ENCODE measurements at places on chromosomes 3 and 15. TPM values are rescaled to one million over a fixed set of nuclear protein-coding genes. Genes with fewer than 3 reads are reported as not detected.

- DNase-seq, result peak; percentile 44
Measured at GRCh38 chr3:81723732-81724313, 37.6 kb downstream of the GBE1 start.

DNA sequence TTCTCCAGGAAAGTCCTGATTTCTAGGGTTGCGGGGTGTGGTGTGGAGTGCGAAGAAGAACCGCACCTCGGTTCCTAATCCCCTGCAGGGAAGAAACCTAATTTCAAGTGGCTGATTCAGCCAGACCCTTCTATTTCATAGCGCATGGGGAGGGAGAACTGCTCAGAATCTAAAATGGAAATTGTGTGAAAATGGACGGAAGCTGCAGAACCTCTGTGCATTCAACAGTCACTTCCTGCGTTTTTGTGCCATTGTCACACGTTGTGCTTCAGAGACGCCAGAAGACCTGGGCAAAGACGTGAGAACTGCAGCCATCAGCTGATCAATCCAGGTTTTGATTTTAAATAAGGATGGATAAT is 1.2 kb downstream of the SIDT1 start:
- no peak for DNase-seq

DNA sequence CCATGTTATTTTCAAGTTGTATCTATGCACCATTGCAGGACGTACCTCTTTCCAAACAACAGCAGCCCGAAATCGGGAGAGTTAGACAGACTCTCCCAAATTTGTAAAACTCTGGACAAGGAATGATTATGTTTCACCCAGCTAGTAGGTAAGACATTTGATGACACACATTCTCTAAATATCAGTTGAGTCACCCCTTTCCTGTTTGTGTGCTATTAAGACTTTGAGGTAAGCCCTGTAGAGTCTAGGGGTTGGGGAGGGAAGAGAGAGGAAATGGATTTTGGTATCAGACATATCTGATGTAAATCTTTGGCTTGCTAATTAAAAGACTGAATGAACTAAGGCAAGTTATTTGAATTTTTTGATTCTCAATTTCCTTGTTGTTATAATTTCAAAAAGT is 999.0 kb downstream of the TUSC7 start:
- peak; percentile 45 for DNase-seq

IGF1R gene
- total RNA-seq, result 6.2 TPM

DNA sequence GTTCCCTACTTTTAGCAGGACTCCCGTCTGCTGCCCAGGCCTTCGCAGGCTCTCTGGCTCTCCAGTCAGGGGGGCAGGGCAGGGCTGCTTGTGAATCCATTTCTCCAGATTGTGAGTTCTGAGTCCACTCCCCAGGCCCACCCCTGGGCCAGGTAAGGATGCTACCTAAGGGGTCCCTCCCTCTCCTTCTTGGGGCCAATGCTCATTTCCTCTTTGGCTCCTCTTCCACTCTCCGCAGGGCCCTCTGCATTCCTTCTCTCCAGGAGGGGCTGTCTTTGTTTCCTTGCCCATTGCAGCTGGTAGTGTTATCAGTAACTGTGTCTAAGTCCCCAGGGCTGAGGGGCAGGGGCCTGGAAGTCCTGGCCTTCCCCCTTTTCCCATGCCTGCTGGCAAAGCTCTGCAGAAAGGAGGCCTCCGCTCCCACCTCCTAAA is 13.0 kb upstream of the CACNA2D2 start:
- DNase-seq, result no peak

- no peak for DNase-seq
Measured at GRCh38 chr15:55912982-55913381, 80.4 kb downstream of the NEDD4 start.

COL6A5 gene
- total RNA-seq, result under 0.01 TPM

DNA sequence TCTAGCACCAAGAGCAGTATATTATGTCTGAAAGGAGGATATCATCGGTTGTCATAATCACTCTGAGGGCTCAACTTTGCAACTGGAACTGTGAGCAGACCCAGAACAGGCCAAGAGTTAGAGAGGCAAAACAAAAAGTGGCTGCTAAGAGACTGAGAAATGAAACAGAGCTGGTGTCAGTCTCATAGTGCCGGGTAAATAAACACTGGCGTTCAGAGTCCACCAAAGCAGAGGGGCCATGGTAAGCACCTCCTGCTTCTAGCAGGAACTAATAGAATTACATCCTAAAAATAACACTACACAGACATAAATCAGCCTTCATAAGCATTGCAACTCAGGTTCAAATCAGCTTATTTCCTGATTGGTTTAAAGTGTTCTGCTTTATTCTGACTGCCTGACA is 10.3 kb upstream of the IL12A start:
- DNase-seq, result no peak

DNA sequence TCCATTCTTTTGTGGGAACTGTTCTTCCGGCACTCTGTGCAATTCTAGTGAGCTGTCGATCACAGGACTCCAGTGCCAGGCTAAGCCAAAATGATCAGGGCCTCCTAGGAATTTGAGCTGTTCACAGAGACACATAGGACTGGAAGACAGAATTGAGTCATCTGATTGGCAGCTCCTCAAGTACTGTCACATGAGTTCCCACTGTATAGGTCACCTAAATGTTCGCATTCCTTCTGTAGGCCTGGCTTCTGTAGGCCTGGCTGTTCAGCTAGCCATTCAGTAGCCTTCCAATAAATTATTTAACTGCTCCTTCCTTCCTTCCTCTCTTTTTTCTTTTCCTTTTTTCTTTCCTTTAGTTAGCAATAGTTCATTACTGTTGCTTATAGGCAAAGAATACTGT is 4.3 kb downstream of the PROS1 start:
- DNase-seq, result peak; percentile 15

DNA sequence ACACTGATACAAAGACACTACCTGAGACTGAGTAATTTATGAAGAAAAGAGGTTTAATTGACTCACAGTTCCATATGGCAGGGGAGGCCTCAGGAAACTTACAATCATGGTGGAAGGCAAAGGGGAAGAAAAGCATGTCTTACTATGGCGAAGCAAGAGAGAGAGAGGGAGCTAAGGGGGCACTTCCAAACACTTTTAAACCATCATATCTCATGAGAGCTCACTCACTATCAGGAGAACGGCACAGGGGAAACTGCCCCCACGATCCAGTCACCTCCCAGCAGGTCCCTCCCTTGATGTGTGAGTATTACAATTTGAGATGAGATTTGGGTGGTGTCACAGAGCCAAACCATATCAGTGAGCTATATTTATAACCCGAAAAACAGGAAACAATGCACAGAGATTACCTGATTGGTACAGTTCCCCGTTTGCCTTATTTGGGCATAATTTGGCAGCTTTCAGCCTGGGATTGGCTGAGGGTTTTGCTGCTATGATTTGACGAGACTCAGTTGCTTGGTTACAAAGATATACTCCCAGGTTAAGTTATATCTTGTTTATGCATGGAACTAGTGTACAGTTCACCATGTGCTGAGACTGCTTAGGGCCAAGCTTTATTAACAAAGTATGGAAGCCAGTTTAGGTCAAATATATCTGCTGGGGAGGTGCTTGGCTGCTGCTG is 184.2 kb downstream of the NR2F2 start:
- no peak for DNase-seq

LOXL1 gene
- total RNA-seq, result 161 TPM

EPHB3 gene
- 1.4 TPM for total RNA-seq

CHDH gene
- total RNA-seq, result 6.2 TPM

DNA sequence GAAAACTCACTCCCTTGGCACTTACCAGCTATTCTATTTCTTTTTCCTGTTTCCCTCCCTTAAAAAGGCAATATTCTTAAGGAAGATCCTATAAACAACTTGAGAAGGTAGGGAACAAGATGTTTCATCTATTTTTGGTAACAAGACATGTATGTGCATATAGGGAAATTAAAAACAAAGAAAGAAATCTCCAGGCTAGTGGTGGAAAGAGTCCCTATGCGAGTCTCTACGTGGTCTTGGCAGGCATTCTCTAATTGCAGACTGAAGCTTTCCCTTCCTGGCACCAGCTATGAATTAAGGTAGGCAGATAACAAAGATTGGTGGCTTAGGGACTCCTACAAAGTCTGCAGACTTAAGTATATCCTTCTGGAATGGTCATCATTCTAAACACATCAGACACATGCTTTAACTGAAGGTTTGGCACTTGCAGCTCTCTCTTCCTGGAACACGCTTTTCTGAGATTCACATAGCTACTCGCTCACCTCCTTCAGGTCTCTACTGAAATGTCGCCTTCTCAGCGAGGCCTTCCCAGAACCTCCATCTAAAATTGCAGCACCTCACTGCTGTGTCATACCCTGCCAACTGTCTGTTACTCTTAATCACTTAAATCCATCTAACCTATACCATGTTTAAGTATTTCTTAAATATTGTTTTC is 336.0 kb downstream of the VGLL3 start:
- no peak for DNase-seq
